ENCODE measurements at places on chromosomes 5 and 9.

GRCh38 chr5:75536147-75536546 lies 24.5 kb downstream of the POLK start:
- DNase-seq, result no peak

GRCh38 chr9:93652604-93653592 lies 76.5 kb downstream of the PHF2 start:
- DNase-seq, result peak; percentile 59

DNA sequence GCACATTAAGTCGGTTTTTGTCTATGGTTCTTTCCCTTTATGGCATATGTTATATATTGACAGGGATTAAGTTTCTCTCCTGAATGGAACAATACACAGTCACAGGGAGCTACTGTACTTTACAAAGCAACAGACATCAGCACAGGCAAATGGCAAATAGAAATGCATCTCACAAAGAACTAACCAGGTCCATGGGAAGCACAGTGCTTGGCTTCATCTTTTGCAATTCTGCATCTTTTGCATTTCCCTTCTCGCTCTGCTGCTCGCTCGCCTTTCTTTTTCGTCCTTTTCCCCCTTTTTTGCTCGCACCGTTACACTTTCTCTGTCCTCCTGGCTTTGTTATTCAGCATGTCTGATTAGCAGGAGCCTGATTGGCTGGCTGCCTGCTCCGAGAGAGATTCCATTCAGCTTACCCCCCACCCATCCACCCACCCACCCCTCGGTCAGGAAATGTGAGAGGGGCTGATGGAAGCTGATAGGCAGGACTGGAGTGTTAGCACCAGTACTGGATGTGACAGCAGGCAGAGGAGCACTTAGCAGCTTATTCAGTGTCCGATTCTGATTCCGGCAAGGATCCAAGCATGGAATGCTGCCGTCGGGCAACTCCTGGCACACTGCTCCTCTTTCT lies at the start of gene ADAMTSL1:
ADAMTSL1 (plus strand) TSS at position 502 of the 628 bp plus-strand sequence; CDS start at position 582, 80 bp downstream.
- DNase-seq, result peak; percentile 74

GRCh38 chr9:98974994-98975712 lies 31.4 kb downstream of the COL15A1 start:
- peak; percentile 95 for DNase-seq

DNA sequence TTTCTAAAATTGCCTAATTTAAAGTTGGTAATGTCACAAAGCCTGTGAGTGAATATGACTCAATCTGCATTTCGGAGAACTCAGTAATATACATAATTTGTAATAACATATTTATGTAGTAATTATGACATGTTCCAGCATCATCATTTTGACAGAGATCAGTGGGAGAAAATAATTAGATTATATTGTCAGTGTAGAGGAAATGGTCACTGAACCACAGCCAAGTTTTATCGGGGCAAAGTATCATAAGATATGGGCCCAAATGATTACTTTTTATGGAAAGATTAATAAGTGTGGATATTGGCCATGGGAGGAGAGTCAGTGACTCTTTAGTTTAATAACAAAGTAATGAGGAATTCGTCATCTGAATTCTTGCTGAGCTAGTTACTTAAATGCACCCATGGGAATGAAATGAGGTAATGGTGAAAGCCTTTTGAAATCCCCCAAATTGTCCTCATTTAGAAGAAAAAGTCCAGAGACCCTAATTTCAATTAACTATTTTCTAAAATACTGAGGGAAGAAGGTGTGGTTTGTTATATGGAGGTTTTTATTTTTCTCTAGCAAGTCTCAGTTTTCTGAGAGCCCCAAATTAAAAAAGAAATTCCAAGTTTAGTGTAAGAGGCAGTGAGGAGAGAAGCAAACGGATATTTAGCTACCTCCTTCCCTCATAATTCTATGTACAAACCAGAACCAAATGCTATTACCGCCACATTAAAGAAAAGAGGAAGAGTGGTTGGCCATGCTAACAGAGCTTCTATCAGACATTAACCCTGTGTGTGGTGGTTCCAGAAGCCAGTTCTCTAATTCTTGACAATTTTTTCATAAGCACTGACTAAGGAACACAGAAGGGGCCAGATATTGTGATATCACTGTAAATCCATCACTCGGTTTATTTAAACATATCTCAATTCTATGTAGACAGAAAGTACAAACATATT lies 37.7 kb upstream of the MRPS30 start:
- no peak for DNase-seq

- DNase-seq, result peak; percentile 83
Measured at GRCh38 chr9:120715389-120715924, 1.2 kb upstream of the MEGF9 start.

- no peak for DNase-seq
Measured at GRCh38 chr5:96112123-96112670, 150.5 kb upstream of the ELL2 start.

DNA sequence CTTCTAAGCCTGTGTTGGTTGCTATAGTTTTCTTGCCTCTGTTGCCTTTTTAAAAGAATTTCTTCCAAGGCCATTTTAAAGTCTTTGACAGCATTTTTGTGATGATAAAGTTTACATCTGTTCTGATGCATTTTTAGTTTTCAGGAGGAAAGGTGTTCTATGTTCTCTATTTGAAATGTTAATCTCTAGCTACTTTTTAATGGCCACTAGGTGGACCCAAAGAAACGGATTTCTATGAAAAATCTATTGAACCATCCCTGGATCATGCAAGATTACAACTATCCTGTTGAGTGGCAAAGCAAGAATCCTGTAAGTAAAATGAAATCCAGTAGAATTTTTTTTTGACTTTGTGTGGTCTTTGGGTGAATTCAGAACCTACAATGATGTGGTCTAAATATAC lies 60.2 kb downstream of the MELK start:
- DNase-seq, result no peak

GRCh38 chr9:128902351-128903078 lies 18.3 kb upstream of the PHYHD1 start:
- no peak for DNase-seq

- DNase-seq, result no peak
Measured at GRCh38 chr5:131109540-131110255, 55.4 kb downstream of the HINT1 start.

DNA sequence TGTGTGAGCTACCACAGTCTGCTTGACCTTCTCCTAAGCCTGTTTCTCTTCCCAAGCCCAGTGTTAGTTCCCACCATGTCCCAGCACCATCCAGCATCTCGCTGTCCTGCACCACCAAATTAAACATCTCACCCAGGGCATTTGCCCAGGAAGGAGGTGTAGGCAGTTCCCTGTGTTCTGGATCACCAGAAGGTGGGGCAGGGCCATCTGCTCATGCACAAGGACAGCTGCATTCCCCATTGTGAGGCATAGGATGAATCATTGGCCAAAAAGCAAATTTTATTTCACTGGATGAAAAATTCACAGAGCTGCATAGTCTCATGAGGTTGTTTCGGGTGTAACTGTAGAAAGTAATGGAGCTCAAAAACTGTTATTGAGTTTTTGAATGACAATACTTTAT lies 89.5 kb upstream of the GRIA1 start:
- DNase-seq, result no peak

- DNase-seq, result no peak
Measured at GRCh38 chr5:86824637-86825036, 206.9 kb downstream of the COX7C start.

GRCh38 chr9:72680593-72681282 lies 159.3 kb downstream of the TMC1 start:
- DNase-seq, result no peak

DNA sequence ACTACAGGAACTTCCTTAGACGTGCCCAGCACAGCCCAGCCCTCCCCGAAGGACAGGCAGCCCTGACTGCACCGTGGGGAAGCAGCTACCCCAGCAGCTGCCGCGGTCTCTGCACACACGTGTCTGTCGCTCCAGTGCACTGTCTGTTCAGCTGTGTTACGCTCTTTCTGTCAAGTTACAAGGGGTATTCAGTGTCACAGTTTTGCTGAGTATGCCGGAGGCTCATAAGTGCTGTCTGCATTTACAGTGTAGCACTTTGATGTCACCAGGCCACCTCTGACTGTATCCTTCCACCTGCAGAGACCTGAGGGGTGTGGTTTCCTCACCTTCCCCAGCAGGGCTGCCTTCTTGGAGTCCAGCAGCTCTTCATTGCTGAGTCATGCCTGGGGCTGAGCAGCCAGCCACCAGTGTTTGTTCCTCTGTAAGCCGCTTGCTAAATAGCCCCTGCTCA lies 126.8 kb downstream of the EHMT1 start:
- DNase-seq, result no peak

DNA sequence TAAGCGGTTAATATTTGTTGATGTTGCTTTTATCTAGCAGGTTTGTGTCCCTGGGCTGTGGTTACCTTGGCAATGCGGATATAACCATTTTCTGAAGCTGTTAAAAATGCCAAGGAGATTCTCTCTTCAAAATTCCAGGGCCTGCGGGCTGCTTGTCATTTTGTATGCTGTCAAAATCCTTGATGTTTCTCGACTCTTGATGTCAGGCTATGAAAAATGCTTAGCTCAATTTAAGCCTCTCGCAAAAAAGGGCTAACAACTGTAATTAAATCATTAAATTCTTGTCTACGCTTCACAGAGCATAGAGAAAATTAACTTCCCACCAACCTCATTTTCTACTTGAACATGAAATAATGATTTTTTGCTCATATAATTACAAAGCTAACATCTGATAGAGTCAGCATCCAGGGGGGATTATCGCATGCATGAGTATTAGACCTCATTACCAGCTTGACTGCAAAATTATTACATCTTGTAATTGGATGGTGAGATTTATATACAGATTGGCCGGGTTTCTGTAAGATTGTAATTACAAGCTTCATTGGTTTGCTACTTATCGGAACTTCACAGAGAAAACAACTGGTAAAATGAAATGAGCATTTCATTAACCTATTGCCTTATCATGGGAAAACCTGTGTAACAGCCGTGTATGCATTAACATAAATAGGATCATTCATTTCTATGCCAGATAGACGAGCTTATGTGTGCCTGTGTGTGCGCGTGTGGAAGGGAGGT lies 83.1 kb upstream of the IRX1 start:
- DNase-seq, result no peak

- DNase-seq, result peak; percentile 92
Measured at GRCh38 chr5:95861221-95861863, 38.8 kb upstream of the GLRX start.

- peak; percentile 62 for DNase-seq
Measured at GRCh38 chr5:28809811-28810750, 1771.7 kb upstream of the CDH9 start.

DNA sequence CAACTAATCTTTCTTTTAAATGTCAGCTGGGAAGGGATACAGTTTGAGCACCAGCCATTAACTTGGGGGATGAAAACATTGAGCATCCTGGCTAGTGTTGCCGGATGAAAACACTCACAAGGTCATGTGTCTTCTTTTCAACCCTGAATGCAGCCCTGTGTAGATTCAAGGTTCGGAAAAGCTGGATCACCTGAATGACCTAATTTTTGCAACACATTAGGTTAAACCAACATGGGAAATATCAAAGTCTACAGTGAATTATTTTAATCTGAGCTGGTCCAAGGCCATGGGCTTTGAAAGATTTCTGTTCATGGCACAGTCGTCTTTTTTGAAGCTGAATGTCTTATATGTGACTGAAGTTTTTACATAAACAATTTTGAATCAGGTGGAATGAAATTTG lies 281.2 kb downstream of the ARHGEF28 start:
- no peak for DNase-seq

GRCh38 chr5:97095318-97095732 lies 47.1 kb downstream of the LIX1 start:
- no peak for DNase-seq

GRCh38 chr9:2427120-2427891 lies 194.3 kb upstream of the VLDLR start:
- DNase-seq, result no peak

DNA sequence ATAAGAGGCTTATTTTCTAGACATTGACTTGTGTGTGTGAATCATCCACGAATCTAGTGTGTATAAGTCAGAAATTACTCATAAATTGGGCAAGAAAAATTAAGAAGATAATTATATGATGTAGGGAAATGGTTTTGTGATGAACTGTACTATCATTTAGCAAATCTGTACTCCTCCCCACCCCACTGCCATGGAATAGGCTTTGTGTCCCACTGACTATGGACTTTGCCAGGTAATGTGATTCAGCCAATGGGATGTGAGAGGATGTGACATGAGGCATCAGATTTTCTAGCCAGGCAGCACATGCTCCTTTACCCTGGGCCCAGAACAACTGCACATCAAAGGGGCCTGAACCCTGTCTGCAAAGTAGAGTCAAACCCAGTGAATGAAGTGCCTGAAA lies 406.6 kb downstream of the CTNND2 start:
- DNase-seq, result no peak

- DNase-seq, result no peak
Measured at GRCh38 chr9:22005021-22005701, 3.9 kb downstream of the CDKN2B start.

DNA sequence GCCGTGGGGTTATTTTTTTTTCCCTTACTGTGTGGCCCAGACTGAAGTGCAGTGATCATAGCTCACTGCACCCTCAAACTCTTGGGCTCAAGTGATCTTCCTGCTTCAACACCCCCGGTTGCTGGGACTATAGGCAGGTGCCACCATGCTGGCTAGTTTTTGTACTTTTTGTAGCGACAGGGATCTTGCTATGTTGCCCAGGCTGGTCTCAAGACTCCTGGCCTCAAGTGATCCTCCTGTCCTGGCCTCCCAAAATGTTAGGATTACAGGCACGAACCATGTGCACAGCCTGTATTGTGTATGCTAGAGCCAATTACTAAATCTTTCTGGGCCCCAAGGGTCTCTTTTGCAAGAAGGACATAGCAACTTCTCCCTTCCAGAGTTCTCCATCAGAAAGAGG lies 23.1 kb downstream of the GALNT10 start:
- DNase-seq, result no peak

- no peak for DNase-seq
Measured at GRCh38 chr9:26789959-26790358, 102.6 kb downstream of the CAAP1 start.

DNA sequence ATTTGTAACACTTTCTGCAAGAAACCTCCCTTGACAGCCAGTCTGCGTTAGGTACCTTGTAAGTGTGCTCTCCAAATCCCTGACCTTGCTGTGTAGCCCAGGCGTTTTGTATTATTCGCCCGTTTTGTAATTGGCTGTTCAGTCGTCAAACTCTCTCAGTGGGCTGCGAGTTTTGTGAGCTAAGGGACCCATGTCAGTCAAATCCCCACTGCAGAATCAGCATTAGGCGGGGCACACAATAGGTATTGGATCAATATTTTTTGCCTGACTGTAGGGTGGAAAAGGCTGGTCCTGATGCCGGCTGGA lies 665 bp downstream of the DNAJC18 start:
- peak; percentile 48 for DNase-seq

GRCh38 chr5:68315679-68316271 lies 100.2 kb downstream of the PIK3R1 start:
- DNase-seq, result no peak

- no peak for DNase-seq
Measured at GRCh38 chr5:78691084-78691960, 42.8 kb upstream of the LHFPL2 start.

DNA sequence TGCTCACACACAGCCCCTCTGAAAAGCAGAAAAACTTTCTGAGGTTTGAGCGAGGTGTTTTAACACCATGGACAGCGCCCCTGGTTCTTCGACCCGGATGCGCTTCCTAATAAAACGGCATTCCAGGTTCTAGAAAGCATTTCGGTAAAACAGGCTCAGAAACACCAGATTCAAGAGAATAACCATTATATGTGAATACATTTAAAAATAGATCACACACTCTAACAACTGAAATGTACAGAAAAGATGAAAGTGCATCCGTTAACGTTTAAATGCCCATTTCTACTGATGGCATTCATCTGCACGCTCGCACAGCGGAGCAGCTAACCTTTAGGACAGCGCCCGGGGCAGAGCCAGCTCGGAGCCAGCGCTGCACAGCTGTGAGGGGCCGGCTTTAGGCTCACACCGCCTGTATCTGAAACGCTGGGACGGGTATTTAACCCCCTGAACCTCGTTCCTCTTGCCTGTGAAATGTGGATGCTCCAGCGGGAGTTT lies 26.3 kb upstream of the TENT4A start:
- DNase-seq, result no peak

- DNase-seq, result no peak
Measured at GRCh38 chr9:131875828-131876485, 136.1 kb upstream of the RAPGEF1 start.
